ENCODE measurements at places on chromosomes 12 and 14. TPM values are rescaled to one million over a fixed set of nuclear protein-coding genes. Genes with fewer than 3 reads are reported as not detected.

DNA sequence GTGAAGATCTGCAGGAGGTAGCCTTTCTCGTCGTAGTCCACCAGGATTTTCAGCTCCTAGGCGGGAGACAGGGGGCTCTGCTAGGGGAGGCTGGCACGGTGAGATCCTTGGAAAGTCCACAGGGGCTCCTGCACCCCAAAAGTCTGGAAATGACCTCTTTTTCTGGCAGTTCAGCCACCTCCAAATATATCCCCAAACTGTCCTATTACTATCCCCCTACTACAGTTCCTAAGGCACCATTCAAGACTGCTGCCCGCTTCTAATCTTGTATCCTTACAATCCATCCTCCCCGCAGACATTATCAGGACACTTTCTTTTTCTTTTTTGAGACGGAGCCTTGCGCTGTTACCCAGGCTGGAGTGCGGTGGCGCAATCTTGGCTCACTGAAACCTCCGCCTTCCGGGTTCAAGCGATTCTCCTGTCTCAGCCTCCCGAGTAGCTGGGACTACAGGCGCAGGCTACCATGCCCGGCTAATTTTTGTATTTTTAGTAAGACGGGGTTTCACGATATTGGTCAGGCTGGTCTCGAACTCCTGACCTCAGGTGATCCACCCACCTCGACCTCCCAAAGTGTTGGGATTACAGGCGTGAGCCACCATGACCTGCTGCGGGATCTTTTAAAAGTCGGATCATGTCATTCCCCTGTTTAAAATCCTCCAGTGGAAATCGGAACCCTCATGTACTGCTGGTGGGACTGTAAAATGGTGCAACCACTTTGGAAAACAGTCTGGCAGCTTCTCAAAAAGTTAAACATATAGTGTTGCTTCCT lies 18.5 kb downstream of the HPD start:
- DNase-seq = no peak

- no peak for DNase-seq
Observed at GRCh38 chr12:108495054-108495453, 20.0 kb upstream of the FICD start.

DNA sequence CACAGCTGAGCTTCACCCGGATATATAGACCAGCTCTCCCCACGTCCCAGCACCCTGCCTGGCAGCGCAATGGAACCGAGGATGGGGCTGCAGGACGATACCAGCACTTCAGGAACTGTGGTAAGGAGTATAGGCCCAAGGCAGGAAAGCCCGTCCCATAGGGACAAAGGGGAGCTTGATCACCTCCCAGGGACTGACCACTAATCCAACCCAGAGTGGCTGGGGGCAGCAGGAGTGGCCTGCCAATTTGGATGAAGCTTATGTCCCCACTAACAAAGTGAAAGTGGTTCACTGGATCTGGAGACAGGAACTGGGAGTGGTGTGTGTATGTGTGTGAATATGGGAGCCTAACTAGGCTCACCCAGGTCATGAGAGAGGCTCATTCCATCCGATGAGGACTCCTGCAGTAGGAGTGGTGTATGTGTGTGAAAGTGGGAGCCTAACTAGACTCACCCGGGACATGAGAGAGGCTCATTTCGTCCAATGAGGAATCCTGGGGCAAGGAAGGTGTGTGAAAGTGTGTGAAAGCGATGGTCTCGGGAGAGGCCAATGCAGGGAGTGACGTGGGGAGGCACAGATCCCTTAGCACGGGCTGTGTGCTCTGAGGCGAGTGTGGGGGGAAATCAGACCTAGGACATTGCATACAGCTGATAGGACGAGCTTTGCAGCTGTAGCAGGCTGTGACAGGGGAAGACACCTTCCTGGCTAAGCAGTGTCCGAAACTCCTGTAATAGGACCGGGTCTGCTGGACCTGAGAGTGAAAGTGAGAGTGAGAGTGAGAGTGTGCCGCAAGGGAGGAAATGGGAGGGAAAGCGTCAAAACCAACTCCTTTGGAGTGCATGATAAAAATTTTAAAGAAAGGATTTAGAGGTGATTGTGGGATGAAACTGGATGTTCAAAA lies 25.7 kb downstream of the KLRK1 start:
- DNase-seq = peak; percentile 37

DNA sequence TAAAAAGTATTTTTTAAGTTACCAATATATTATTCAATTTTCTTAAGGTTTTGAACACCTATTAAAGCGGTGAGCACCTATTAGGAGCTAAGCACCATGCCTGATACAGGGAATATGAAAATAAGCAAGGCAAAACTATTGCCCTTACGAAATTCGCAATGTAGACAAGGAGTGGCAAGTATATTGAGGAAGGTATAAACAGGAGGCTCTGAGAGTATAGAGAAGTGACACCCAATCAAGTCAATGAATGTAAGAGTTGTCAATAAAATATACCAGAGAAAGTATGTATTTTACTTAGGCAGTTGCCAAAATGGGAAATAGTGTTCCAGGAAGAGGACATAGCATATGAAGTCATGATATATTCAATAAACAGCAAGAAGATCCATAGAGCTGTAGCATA lies 57.2 kb downstream of the LRP6 start:
- DNase-seq = no peak

GRCh38 chr12:88371416-88372183 lies 208.7 kb downstream of the KITLG start:
- no peak for DNase-seq

DNA sequence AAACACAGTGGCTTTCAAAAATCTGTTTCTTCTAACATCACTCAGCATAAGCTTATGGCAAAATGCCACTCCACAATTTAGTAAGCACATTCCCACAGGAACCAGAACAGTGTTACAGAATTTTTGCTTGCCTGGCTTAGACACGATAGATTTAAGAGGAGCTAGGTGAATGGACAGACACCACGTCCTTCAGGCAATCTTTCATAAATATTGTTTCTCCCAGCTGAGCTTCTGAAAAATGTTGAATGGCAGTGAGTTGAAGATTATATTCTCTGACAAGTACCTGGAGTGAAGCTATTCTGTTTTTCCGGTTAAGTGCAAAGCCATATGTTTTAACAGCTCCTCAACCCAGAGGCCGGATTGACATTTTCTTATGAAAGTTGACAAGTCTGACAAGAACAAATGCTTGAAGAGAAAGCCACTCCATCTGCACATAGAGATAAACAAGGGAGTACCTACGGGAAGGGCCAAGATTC lies 102.0 kb downstream of the FSCB start:
- DNase-seq = no peak

DNA sequence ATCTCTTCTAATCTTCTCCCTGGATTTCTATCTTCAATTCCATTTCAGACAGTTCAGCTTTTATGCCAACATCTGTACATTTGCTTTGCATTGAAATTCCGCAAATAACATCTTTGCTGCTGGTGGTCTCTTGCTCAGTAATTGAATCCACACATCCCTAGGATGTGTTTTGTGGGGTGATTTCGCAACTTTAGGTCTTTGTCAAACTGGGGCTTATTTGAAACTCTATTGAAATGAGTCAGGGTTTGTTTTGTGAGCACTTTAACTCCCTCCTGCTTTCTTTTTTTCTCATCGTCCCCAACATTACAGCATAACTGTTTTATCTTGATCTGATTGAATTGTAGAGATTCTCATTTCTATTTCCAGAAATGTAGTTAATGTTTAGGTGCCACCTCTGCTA lies 404.3 kb downstream of the NPAS3 start:
- DNase-seq = no peak

DNA sequence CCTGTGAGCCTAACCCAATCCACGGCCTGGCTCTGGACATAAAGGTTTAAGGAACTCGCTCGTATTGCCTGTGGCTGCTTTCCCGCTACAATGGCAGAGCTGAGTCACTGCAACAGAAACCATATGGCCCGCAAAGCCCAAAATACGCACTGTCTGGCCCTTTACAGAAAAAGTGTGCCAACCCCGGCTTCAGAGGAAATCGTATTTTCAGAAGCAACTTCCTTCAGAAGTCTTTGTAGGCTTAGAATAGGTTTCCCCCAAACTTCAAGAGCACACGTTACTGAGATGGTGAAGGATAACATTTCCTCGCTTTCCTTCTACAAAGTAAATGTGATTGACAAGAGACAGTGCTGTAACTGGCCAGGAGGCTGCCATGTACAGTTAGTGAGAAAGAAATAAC lies 34.8 kb upstream of the TESC start:
- DNase-seq = no peak

GRCh38 chr12:113271466-113271852 lies 50.2 kb downstream of the TPCN1 start:
- DNase-seq = no peak

- DNase-seq = no peak
Observed at GRCh38 chr14:53126731-53127130, 26.4 kb downstream of the DDHD1 start.

CACNA2D4 gene
- total RNA-seq = 8.6 TPM

RNASE1 gene
- 609 TPM for total RNA-seq

KRT79 gene
- not detected for total RNA-seq

INHBC gene
- not detected for total RNA-seq

Measured in mucosa of gallbladder (tissue), 1 donor.